ENCODE measurements at places on chromosomes 16 and 17. TPM values are rescaled to one million over a fixed set of nuclear protein-coding genes. Genes with fewer than 3 reads are reported as not detected.
A peak's percentile ranks its signal among the peaks of the same experiment; 100 is the strongest.

- no peak overlapping the region for H3K4me3 ChIP-seq
- no peaks in the 10 kb centered on the region for H3K36me3 ChIP-seq
- H3K27me3 ChIP-seq, result no peaks in the 10 kb centered on the region
- no peaks in the 10 kb centered on the region for H3K4me1 ChIP-seq
- no peak overlapping the region for H3K27ac ChIP-seq
Observed at GRCh38 chr16:5206331-5206990, 108.9 kb upstream of the EEF2KMT start.

DNA sequence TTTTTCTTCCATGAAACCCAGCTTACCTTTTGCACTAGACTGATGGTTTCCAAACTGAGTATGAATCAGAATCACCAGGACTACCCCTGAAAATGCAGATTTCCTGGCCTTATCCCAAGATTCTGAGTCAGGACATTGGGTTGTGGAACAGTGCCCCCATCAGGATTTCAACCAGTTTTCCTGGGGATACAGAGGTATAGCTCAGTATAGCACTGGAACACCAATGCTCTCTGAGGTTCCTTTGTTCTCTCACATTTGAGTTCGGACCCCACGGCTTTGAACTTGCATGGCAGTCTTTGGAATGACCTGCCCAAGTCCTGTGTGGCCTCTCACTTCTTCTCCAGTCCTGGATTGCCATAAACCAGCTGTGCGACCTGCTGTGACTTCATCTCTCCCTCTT, 12.8 kb upstream of the CCL8 start:
- DNase-seq, result peak; percentile 24
- no peak overlapping the region for H3K4me3 ChIP-seq
- no peaks in the 10 kb centered on the region for H3K27me3 ChIP-seq

- peaks cover 11% of the 10 kb centered on the region for H3K4me1 ChIP-seq
- H3K27me3 ChIP-seq, result no peaks in the 10 kb centered on the region
- H3K27ac ChIP-seq, result no peak overlapping the region
Observed at GRCh38 chr17:72092710-72093322, 28.0 kb upstream of the SOX9 start.

DNA sequence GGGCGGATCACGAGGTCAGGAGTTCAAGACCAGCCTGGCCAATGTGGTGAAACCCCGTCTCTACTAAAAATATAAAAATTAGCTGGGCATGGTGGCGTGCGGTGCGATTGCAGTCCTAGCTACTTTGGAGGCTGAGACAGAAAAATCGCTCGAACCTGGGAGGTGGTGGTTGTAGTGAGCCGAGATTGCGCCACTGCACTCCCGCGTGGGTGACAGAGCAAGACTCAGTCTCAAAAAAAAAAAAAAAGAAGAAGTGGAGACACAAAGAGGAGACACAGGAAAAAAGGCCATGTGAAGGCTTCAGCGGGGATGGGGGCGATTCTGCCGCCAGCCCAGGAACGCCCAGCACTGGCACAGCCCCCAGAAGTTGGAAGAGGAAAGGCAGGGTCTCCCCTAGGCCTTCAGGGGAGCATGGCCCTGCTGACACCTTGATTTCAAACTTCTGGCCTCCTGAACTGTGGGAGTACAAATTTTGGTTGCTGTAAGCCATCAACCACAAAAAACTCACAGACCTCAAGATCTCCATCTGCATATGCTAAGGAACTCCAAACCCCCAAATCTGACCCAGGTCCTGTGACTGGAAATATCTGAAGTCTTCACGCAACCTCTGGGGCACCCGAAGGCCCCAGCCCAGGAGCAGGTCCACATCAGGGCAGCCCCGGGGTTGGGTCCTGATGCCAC, 7.0 kb downstream of the SGSH start:
- H3K4me1 ChIP-seq, result no peaks in the 10 kb centered on the region
- no peak for DNase-seq
- H3K27ac ChIP-seq, result no peak overlapping the region
- H3K4me3 ChIP-seq, result no peak overlapping the region
- no peaks in the 10 kb centered on the region for H3K27me3 ChIP-seq
- peaks cover 28% of the 10 kb centered on the region for H3K36me3 ChIP-seq

IRX3 gene
- 9.5 TPM for total RNA-seq

- DNase-seq, result no peak
- no peak overlapping the region for H3K4me3 ChIP-seq
- H3K27me3 ChIP-seq, result no peaks in the 10 kb centered on the region
- H3K4me1 ChIP-seq, result no peaks in the 10 kb centered on the region
- H3K27ac ChIP-seq, result no peak overlapping the region
Observed at GRCh38 chr16:76035689-76036088, 241.5 kb upstream of the CNTNAP4 start.

GRCh38 chr16:69937465-69937951, 13.6 kb upstream of the CLEC18A start:
- H3K4me3 ChIP-seq, result no peak overlapping the region
- H3K36me3 ChIP-seq, result peaks cover 71% of the 10 kb centered on the region
- DNase-seq, result no peak
- H3K4me1 ChIP-seq, result no peaks in the 10 kb centered on the region
- H3K27ac ChIP-seq, result no peak overlapping the region
- no peaks in the 10 kb centered on the region for H3K27me3 ChIP-seq

- H3K36me3 ChIP-seq, result no peaks in the 10 kb centered on the region
- no peak overlapping the region for H3K27ac ChIP-seq
- H3K27me3 ChIP-seq, result no peaks in the 10 kb centered on the region
- DNase-seq, result no peak
- peaks cover 74% of the 10 kb centered on the region for H3K4me1 ChIP-seq
Observed at GRCh38 chr17:40021451-40021971, 6.3 kb downstream of the CSF3 start.

C16orf86 gene
- 8.7 TPM for total RNA-seq

DNA sequence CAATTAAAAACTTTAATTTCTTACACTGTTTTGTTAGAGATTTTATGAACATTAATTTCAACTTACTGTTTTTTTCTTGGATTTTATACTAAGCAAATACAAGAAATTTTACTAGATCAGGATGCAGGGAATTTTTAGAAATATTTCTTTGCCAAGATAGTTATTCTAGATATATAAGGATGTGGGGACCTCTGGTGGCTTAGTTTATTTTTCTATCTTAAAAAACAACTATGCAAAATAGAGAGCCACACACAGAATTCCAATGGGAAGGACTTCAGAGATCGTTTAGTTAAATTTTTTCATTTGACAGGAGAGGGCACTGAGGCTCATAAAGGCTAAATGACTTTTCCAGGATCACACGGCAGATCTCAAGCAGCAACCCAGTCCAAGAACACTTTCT, 23.0 kb upstream of the CAPNS2 start:
- no peak overlapping the region for H3K27ac ChIP-seq
- H3K4me1 ChIP-seq, result no peaks in the 10 kb centered on the region
- no peaks in the 10 kb centered on the region for H3K27me3 ChIP-seq
- DNase-seq, result no peak
- no peaks in the 10 kb centered on the region for H3K36me3 ChIP-seq

DNA sequence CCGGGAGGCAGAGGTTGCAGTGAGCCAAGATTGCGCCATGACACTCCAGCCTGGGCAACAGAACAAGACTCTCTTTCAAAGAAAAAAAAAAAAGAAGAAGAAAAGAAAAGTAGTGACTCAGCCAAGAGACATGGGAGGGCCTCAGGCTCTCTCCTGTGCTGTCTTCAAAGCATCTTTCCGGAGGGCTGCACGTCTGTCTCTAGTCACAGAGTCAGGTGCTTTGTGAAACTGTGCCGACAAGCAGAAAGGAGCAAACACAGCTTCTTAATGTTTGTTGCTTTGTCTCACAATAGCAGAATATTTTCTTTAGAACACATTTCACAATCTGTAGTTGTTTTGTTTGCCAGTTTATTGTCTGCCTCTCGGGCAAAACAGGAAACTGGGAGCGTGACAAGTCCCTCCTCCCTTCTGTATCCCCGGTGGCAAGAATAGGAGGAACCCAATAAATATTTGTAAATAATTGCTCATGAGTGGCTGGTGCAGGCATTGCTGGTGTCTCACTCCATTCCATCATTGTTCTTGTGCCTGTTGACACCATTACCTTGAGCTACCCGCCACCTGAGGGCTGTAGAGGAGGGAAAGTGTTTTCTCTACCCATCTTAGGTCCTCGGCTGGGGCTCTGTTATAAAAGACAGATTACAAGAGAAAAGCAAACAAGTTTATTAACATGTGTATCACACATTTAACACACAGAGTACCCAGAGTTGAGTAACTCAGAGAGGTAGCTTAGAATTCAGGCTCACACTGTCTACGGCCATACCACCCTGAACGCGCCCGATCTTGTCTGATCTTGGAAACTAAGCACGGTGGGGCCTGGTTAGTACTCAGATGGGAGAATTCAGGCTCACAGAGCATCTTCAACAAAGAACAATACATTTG, 5.5 kb downstream of the GAST start:
- no peaks in the 10 kb centered on the region for H3K36me3 ChIP-seq
- no peaks in the 10 kb centered on the region for H3K27me3 ChIP-seq
- no peaks in the 10 kb centered on the region for H3K4me1 ChIP-seq
- no peak overlapping the region for H3K27ac ChIP-seq
- no peak for DNase-seq

GRCh38 chr16:24839347-24839972, 6.3 kb upstream of the SLC5A11 start:
- no peaks in the 10 kb centered on the region for H3K36me3 ChIP-seq
- H3K4me1 ChIP-seq, result peaks cover 9% of the 10 kb centered on the region
- no peak overlapping the region for H3K27ac ChIP-seq
- peak; percentile 17 for DNase-seq
- H3K27me3 ChIP-seq, result no peaks in the 10 kb centered on the region
- no peak overlapping the region for H3K4me3 ChIP-seq

MYCBPAP gene
- 0.78 TPM for total RNA-seq

- H3K27me3 ChIP-seq, result no peaks in the 10 kb centered on the region
- peaks cover 36% of the 10 kb centered on the region for H3K4me1 ChIP-seq
- peak overlapping the region; percentile 88 for H3K27ac ChIP-seq
- H3K36me3 ChIP-seq, result no peaks in the 10 kb centered on the region
Observed at GRCh38 chr17:19388791-19389785, 2.1 kb upstream of the MFAP4 start.

CTF1 gene
- 2.6 TPM for total RNA-seq

- peaks cover 69% of the 10 kb centered on the region for H3K27me3 ChIP-seq
- no peak overlapping the region for H3K4me3 ChIP-seq
- no peak overlapping the region for H3K27ac ChIP-seq
Observed at GRCh38 chr17:79811011-79811867, 14.4 kb upstream of the CBX8 start.

- DNase-seq, result no peak
- peaks cover 18% of the 10 kb centered on the region for H3K4me1 ChIP-seq
- no peaks in the 10 kb centered on the region for H3K36me3 ChIP-seq
Observed at GRCh38 chr17:38418693-38419507, 9.4 kb upstream of the ARHGAP23 start.

DNA sequence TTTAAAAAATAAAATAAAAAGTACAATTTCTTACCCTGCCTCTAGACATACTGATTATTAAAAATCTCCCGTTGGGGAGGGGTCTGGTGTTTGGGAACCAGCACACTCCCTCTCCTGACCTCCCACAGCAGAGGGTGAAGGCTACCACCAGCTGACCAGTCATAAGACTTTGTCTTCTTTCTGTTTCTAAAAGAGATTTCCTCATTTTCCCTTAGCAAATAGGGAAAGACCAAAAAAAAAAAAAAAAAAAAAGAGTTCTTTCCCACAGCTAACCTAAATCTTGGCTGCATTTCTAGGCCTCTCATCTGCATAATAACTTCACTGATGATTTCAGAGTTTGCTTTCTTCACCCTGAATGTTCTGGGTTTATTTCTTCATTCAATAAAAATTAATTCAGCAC, 30.3 kb downstream of the CDK5RAP3 start:
- H3K27me3 ChIP-seq, result no peaks in the 10 kb centered on the region
- peaks cover 32% of the 10 kb centered on the region for H3K4me1 ChIP-seq
- H3K27ac ChIP-seq, result no peak overlapping the region
- no peak for DNase-seq
- no peaks in the 10 kb centered on the region for H3K36me3 ChIP-seq
- no peak overlapping the region for H3K4me3 ChIP-seq

GP1BA gene
- not detected for total RNA-seq

ARHGAP44 gene
- 22.0 TPM for total RNA-seq

DNA sequence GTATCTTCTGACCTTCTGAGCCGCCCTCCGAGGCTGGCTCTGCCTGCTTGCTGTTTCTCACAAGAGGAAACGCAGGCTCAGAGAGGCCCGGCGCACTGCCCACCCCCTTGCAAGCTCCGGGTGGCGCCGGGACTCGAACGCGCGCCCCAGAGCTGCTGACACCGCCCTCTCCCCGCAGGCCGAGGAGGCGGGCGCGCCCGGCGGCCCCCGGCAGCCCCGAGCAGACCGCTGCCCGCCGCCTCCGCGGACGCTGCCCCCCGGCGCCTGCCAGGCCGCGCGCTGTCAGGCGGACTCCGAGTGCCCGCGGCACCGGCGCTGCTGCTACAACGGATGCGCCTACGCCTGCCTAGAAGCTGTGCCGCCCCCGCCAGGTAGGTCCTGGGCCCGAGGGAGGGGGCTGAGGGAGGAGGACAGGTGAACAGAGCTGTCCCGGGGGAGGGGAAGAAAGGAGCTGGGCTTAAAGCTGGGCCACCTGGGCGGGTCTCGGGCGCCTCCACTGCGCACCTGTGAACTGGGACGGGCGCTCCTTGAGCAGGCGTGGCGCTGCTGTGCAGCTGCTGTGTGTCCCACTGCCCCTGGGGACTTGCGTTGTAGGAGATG, 18.2 kb downstream of the WFDC1 start:
- DNase-seq, result peak; percentile 84
- no peaks in the 10 kb centered on the region for H3K36me3 ChIP-seq
- no peaks in the 10 kb centered on the region for H3K27me3 ChIP-seq
- peaks cover 3% of the 10 kb centered on the region for H3K4me1 ChIP-seq

GRCh38 chr17:48439875-48440505, 10.0 kb upstream of the SKAP1 start:
- H3K4me1 ChIP-seq, result no peaks in the 10 kb centered on the region
- DNase-seq, result no peak
- H3K36me3 ChIP-seq, result no peaks in the 10 kb centered on the region
- H3K4me3 ChIP-seq, result no peak overlapping the region
- H3K27me3 ChIP-seq, result no peaks in the 10 kb centered on the region
- no peak overlapping the region for H3K27ac ChIP-seq

GRCh38 chr17:56987283-56987834, 9.4 kb downstream of the SCPEP1 start:
- H3K36me3 ChIP-seq, result peaks cover 54% of the 10 kb centered on the region
- no peaks in the 10 kb centered on the region for H3K27me3 ChIP-seq
- H3K4me3 ChIP-seq, result no peak overlapping the region
- no peaks in the 10 kb centered on the region for H3K4me1 ChIP-seq
- DNase-seq, result no peak
- H3K27ac ChIP-seq, result no peak overlapping the region

- no peaks in the 10 kb centered on the region for H3K27me3 ChIP-seq
- no peak overlapping the region for H3K4me3 ChIP-seq
- no peaks in the 10 kb centered on the region for H3K4me1 ChIP-seq
- DNase-seq, result no peak
- no peaks in the 10 kb centered on the region for H3K36me3 ChIP-seq
- no peak overlapping the region for H3K27ac ChIP-seq
Observed at GRCh38 chr17:62791235-62791734, 16.8 kb downstream of the MARCHF10 start.

- no peak for DNase-seq
- H3K27me3 ChIP-seq, result no peaks in the 10 kb centered on the region
- H3K27ac ChIP-seq, result no peak overlapping the region
- no peaks in the 10 kb centered on the region for H3K36me3 ChIP-seq
- no peaks in the 10 kb centered on the region for H3K4me1 ChIP-seq
Observed at GRCh38 chr17:6108382-6108781, 38.2 kb downstream of the WSCD1 start.

CD300H gene
- not detected for total RNA-seq

All from thyroid gland (tissue), 4 donors.